ENCODE measurements at places on chromosomes 6 and 20.

DNA sequence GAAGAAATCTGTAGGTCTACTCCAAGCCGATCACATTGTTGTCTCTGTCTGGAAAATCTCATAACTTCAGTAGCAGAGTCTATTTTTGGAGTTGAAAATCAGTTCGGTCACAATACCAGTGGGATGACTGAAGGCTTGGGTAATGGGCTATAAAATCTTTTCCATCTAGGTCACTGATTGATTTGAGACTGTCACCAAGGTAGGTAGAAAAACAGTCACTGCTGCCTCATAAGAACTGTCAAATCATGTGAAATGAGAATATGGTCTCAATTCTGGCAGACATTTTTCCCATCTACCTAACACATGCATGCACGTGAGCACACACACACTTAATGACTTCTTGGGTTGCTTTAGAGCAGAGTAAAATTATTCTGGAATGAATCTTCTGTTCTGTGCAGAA, 1162.8 kb upstream of the CITED2 start:
- no peak for DNase-seq

DNA sequence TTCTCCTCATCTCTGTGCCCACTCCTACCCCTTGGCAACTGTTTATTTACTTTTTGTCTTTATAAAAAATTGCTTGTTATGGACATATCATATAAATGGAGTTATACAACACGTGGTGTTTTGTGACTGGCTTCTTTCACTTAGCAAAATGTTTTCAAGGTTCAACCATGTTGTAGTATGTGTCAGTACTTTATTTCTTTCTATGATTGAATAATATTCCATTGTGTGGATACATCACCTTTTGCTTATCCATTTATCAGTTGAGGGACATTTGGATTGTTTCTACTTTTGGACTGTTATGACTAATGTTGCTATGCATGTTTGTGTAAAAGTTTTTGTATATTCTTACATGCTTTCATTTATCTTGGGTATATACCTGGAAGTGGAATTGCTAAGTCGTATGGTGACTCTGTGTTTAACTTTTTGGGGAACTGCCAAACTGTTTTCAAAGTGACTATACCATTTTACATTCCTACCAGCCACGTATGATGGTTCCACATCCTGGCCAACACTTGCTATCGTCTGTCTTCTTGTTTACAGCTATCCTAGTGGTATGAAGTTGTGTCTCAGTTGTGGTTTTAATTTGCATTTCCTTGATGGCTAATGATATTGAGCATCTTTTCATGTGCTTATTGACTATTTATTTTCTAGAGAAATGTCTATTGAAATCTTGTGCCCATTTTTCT, 84.4 kb downstream of the SLX4IP start:
- no peak for DNase-seq

GRCh38 chr20:45038745-45039474, 62.0 kb downstream of the KCNS1 start:
- no peak for DNase-seq

DNA sequence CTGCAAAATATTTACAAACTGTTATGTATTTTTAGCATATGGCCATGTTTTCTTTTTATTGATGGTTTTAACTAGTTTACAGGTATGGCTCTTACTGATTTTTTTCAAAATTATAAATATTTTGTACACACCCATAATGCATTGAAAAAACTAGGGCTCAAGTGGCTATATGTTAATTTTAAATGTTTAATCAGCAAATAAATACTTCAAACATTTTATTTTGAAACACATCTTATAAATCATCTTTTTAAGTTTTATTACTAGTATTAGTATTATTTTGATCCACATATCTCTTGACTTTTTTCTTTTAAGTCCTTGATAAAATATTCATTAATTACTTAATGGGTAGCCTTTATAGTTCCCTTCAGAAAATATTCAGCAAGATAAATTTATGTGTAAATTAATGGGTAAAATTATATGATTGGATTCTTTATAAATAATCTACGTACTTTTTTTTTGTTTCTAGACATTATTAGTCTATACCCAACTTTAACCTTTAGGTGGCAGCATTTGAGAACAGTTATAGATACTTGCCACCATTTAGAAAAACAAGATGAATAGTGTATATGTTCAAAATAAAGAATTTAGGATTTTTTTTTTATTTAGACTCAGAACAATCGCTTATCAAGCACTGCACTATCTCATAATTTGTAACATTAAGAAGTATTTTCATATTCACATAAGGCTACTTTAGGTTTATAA, 241.9 kb downstream of the ADGRB3 start:
- no peak for DNase-seq

GRCh38 chr6:16576451-16577368, 184.6 kb downstream of the ATXN1 start:
- no peak for DNase-seq

GRCh38 chr6:44100088-44100550, 27.1 kb downstream of the MRPL14 start:
- peak; percentile 39 for DNase-seq

- DNase-seq = peak; percentile 91
Measured at GRCh38 chr20:49384437-49385434, 97.7 kb downstream of the KCNB1 start.

- DNase-seq = peak; percentile 68
Measured at GRCh38 chr6:129683601-129684322, 26.2 kb downstream of the ARHGAP18 start.

All from stimulated activated CD8-positive, alpha-beta memory T cell treated with anti-CD3 and anti-CD28 coated beads, Interleukin-4, amount 100 ng/mL, for 48 hours (primary cell).